COR-L47 (cell line): ENCODE measurements at places on chromosomes 12 and 14.

- no peak for DNase-seq
Measured at GRCh38 chr12:47813511-47814196, 6.0 kb downstream of the HDAC7 start.

DNA sequence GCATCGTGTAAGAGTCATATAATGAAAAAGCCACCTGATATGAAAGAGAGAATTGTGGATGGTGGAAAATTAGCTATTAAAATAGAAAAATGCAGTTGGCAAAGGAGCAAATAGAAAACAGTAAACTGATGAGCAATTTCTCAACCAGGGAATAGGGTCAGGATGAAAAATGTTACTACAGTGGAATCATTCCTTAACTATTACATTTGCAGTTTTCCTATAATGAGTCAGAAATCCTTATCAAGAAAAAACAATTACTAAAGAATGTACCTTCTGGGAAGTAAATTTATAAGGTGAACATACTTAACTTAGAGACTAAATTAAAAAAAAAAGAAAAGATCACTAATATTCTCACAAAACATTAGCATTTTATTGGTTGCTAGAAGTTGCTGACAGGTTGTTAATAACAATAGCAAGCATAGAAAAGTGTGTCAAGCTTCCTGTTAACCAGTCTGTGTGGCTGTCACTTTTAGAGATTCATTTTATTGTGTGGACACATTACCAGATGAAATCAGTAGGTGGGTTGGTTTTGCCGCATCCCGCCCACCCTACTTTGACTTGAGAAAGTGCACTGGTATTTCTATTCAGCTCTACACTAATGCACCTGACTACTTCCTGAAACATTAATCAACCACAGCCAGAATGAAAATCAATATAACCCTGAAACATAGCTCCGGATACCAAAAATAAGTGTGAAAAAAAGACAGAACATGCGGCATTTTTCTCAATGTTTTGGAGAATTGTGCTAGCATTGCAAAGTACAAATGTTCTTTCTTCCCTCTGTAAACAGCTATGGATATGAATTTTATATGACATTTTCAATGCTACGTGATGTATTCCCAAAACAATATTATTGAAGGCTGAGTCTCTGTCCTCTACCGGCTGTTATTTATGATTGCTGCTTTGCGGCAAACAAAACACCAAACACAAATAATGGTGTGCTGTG, 576.7 kb downstream of the SLC16A7 start:
- no peak for DNase-seq

DNA sequence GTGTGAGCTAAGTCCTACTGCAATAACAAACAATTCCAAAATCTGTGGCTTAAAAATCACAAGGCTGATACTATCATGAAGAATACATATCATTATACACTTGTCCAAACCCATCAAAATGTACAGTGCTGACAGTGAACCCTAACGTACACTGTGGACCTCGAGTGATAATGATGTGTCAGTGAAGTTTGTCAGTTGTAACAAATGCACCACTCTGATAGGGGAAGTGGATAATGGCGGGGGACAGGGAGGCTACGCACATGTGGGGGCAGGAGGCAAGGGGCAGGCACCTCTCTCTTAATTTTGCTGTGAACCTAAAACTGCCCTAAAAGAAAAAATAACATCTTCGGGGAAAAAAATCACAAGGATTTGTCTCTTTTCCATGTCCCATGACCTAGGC, 100.0 kb downstream of the VRK1 start:
- DNase-seq, result no peak

- no peak for DNase-seq
Measured at GRCh38 chr12:130394906-130395305, 57.2 kb downstream of the PIWIL1 start.

DNA sequence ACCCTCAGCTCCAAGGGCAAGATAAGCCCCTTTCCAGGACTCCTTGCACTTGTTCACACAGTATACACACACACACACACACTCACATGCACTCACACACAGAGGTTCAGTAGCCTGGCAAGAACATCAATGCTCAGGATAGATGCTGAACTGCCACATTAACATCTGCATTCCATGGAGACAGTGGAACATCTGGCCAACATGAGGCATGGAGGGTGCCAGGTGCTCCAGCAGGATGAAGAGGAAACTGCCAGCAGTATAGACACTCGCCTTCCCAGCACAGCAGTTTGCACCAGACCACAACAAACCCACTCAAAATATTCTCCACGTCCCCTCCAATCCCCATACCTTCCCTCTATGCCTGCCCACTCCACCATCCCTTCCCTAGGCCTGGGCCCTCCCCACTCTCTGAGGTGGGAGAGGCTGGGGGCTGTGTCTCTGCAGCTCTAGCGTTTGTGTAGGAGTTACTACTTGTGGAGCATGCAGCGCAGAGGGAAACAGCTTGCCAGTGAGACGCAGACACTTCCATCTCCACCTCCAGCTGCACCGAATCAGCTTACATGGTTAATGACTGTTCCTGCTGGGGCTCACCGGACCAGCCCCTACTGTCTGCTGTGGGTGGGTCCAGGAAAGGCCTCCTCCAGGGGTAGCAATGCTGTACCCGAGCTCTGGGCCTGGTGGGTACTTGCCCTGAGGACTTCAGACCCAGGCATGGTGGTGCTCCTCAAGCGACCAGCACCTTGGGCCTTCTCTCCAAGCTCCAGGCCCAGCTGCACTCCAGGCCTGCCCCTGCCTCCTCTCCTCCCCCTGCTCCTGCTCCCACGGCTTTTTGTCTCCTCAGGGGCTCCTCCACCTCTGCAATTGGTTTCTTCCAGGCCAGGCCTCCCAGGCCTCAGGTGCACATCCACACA, 18.6 kb upstream of the PLEKHG3 start:
- no peak for DNase-seq

- peak; percentile 18 for DNase-seq
Measured at GRCh38 chr12:58341791-58342190, 400.4 kb downstream of the ATP23 start.

GRCh38 chr12:48084841-48085460, 20.9 kb downstream of the SENP1 start:
- no peak for DNase-seq

DNA sequence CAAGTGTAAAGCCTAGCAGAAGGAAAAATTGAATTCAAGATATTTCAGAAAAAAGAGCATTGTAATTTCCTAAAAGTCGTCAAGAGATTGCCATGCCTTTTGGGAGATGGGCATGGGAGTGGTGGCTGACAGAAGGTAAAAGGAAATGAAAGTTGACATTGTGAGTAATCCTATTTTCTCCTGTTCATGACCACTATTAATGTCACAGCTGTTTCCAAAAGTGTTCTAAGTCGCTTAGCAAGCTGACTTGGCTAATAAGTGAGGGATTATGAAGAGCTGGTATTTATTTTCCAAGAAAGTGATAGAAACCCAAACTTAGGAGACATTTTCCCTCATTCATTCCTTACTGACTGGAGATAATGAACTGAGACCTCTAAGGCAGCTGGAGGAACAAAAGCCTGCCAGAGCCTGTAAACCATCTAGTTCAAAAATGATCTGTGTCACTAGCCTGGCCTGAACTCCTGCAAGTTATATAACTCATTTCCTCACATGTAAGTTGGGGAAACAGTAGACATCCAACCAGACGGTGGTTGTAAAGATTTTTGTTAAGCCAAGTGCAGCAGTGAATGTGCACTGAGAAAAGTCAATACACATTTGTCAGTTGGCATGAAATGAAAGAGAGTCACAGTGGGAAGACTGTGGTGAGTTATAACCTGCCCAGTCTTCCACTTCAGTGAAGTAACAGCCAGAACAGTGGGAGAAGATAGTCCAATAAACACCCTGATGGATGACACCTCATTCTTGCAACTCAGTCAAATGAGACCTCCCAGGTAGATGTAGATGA, 75.8 kb downstream of the DIO2 start:
- DNase-seq, result no peak

DNA sequence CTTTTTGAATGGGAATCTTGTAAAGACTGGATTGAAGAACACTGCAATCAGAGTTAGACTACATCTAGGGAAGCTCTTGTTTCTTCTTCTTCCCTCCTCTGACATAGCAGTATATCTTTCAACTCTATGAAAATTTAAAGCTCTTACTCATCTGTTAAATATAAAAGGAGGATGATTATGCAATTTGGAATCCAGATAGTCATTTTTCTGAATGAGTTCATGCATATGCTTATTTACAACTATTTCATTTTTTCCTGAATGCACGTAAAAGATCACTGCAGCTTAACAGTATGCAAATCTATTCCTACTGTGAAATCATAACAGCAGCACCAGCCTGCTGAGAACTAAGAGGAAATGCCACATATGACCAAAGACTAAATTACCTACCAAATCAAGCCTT, 133.5 kb upstream of the TMCC3 start:
- DNase-seq, result no peak

DNA sequence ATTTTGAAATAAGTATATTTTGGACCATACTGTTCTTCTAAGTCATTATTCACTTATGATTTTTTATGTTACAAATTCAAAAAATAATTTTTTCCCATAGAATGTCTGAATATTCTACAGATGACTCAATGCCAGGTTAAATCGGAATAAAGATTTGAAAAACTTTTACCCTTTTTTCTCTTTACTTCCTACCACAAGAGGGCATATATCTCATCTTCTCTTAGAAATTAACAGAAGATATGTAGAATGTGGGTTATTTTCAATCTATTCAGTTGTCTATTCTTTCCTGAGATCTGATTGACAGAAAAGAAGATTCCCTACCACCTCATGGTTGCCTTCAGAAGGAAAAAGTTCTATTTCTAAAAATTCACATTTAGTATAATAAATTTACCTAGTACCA, 53.0 kb upstream of the KITLG start:
- DNase-seq, result no peak

GRCh38 chr12:25372969-25373817, 122.5 kb upstream of the KRAS start:
- DNase-seq, result no peak

DNA sequence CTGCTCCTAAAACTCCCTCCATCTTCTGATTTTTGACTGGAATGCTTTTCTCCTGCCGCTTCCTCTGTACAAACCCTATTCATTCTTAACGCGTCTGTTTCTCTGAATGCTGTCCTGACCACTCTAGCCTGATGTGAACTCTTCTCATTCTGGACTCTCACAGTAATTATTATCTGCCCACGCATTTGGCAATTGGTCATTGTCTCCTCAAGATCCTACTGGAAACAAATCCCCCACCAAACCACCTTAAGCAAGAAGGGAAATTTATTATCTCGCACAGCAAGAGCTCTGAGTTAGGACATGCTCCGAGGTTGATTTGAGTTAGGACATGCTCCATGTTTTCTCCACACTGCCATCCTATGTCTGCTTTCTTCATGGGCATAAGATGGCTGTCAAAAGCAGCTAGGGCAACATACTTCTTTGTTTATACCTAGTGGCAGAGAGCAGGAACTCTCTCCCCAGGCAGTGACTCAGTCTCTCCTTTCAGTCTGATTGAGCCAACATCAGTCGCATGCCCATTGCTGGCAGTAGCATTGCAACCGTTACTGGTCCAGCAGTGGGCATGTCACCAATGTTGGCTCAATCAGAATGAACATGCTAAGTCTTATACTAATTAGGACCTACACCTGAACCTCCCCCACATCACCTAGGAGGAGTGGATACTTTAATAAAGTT, 102.2 kb downstream of the SSPN start:
- no peak for DNase-seq

GRCh38 chr12:46958599-46959290, 120.7 kb upstream of the PCED1B start:
- DNase-seq, result no peak
